HEK293T (cell line): ENCODE measurements at places on chromosomes 6 and 20.

DNA sequence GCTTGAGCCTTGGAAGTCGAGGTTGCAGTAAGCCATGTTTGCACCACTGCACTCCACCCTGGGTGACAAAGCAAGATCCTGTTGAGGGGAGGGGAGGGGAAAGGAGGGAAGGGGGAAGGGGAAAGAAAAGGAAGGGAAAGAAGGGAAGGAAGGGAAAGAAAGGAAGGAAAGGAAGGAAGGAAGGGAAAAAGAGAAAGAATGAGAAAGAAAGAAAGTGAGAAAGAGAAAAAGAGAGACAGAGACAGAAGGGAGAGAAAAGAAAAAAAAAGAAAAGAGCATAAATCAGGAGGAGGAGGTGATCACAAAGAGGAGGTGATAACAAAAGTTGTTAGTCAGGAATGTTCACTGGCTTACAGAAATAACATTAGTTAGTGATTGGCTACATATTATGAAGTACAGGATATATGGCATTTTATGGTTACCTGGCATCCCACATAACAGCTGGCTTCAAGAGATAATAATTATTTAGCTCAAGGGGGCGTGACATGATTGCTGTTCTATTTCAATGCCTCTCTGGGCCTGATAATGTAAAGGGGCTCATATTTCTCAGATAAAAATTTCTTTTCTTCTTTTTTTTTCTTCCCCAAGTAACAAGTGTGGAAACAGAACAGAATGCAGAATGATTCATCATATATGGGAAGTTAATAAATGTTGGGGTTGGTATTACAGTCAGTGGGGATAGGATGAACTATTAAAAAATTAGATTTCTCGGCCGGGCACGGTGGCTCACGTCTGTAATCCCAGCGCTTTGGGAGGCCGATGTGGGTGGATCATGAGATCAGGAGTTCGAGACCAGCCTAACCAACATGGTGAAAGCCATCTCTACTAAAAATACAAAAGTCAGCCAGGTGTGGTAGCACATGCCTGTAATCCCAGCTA is 27.1 kb downstream of the SAMHD1 start:
- no peak for DNase-seq

- DNase-seq: no peak
These were observed 30.3 kb upstream of the POPDC3 start for GRCh38 chr6:105209950-105210706.

DNA sequence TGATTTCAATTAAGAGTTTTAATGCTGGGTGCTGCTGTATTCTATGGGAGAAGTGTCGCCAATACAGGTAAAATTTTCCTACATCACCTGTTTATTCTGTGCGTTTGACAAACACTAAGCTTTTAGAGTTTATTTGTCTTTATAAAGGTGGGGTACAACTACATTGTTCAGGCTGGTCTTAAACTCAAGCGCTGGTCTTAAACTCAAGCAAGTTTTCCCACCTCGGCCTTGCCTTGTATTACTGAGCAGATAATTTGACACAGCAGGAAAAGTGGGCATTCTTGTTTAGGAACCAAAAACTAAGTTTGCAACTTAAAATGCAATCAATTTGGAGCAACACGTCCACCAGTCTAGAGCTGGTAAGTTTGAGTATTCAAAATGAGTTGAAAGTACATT is 112.9 kb upstream of the BTN3A2 start:
- no peak for DNase-seq

DNA sequence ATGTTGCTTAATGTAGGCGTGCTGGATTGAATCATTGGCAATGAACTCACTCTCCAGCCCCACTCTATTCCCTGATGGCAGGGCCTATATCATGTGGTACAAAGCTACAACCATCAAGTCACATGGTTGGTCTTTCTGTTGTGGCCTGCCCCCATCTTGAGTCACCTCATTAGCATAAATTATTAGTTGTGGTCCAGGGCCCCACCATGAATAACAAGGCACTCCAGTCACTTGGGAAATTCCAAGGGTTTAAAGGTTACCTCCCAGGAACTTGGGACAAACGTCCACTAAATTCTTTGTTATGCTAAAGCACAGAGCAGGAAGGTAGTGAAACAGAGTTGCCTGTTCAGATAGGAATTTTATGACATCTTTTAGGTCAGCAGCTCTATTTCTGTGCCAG is 193.7 kb downstream of the SLC35F1 start:
- no peak for DNase-seq

GRCh38 chr20:45311589-45312211 is 3.6 kb upstream of the MATN4 start:
- DNase-seq: peak; percentile 75

- peak; percentile 62 for DNase-seq
These were observed 12.4 kb upstream of the ZSCAN9 start for GRCh38 chr6:28212510-28213212.

- no peak for DNase-seq
These were observed 252.3 kb downstream of the NKAIN2 start for GRCh38 chr6:124055963-124056362.
